ENCODE measurements at places on chromosomes 3 and 15.

DNA sequence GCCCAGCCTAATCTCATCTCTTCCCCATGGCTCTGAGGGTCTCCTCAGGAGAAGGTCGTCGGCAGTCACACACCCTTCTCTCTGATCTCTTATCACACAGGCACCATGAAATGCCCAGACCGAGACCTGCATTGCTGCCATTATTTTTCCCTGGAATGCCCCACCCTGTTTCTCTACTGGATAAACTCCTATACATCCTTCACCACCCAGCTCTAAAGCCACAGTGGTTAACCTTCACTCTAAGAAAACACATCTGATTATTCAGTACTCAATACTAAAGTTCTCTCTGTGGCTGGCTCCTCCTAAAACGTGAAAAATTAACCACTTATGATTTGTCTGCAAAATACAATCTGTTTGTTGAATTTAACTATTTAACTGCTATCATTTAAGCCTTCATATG lies 43.3 kb downstream of the RORA start:
- DNase-seq: no peak

DNA sequence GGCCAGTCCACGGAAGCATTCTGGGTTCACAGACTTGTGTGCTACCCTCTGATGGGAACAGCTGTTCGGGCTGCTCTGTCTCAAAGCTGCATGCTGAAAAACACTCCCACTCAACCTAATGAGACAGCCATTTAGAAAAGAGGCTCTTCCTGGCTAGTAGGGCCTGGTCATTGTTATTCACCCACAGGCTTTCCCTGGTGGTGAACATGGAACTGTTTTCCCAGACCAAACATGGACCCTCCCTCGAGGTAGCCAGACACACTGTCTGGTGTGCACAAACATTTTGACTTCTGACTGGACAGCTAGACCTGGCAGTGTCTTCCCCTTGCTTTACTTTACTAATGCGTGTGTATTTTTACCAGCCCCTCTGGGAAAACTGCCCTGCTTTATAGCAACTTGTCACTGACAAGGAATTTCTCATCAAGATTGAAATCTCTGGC lies 39.0 kb downstream of the MECOM start:
- no peak for DNase-seq

- peak; percentile 26 for DNase-seq
These were observed 33.4 kb upstream of the TBL1XR1 start for GRCh38 chr3:177230641-177231040.

- no peak for DNase-seq
These were observed 13.7 kb downstream of the TKT start for GRCh38 chr3:53242155-53242554.

DNA sequence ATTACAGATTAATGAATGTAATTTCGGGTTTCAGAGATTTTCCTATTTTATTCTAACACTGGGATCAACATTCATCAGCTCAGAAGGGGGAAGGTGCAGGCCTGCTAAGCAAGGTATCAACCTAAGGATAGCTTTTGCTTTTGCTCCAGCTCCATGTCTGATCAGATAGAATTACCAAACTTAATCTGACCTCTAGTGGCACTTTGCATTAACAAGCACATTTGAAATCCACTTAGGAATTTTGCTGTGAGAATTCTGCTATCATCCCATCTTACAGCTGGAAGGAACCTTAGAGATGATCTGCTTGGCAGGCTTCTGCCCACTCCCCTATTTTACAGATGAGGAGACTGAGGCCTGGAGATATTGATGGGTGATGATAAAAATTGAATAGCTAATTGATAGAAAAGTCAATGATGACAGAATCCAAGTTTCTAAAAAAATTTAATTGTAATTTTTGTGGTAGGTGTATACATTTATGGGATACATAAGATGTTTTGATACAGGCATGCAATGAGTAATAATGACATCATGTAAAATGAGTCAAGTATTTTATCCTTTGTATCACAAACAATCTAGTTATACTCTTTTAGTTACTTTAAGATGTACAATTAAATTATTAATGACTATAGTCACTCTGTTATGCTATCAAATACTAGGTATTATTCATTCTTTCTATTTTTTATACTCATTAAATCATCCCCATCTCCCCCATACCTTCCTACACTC lies 209.2 kb upstream of the ZPLD1 start:
- no peak for DNase-seq

DNA sequence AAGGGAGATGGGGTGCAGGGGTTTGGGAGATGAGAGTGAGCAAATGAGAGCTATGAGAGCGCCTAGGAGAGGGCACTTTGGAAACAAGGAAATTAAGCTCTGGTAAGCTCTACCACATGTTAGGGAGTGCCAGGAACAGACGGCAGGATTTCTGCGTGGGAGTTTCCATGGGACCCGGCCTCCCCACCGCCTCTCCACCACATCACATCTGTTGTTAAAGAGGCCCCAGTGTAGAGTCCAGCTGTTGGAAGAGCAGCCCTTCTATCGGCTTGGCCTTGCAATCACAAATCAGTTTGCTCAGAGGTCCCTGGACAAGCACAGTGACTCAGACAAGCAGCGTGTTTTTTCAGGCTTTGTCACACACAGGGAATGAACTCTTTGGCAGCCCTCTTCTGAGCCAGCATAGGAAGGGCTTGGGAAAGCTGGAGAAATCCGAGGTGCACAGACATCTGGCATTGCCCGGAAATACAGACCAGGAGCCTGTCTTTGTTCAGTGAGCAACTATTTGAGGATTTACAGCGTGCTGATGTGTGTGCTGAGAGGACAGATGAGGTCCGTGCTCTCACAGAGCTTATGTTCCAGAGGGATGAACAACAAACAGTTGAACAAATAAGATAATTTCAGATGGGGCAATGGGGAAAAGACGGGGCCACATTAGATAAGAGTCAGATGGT lies 370.6 kb upstream of the PROK2 start:
- no peak for DNase-seq

GRCh38 chr3:82088749-82089148 lies 327.3 kb upstream of the GBE1 start:
- DNase-seq: no peak

DNA sequence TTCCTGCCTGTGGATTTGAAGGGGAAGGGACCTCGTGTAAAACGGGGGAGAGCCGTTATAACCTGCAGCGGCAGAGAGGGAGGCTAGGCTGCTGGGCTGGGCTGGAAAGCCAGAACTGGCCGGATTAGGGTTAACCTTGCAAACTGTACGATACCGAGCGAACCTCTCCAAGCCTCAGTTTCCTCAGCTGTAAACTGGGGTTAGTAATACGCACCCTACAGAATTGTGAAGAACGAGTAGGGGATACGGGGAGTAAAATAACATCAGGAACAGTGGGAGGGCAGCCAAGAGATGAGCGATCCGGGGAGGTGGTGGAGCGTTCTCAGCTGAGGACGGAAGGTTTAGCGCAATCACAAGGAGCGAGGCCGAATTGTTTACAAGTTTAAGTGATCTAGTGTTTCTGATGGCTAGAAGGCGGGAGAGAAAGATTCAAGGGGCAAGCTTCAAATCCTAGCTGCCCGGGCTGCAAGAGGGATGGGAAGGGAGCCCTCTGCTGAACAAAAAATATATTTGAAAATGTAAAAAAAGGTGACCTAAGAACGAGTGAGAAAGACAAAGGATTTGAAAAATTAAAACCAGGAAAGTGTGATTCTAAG lies 768 bp upstream of the SEMA5B start:
- no peak for DNase-seq

- no peak for DNase-seq
These were observed at the start of gene GABRA5 for GRCh38 chr15:26866298-26867199. TSS of gene GABRA5 (plus strand) at chr15:26867062. CDS start at chr15:26869249, 2,187 bp downstream.

GRCh38 chr3:158272081-158272480 lies 162.2 kb downstream of the RSRC1 start:
- DNase-seq: no peak

DNA sequence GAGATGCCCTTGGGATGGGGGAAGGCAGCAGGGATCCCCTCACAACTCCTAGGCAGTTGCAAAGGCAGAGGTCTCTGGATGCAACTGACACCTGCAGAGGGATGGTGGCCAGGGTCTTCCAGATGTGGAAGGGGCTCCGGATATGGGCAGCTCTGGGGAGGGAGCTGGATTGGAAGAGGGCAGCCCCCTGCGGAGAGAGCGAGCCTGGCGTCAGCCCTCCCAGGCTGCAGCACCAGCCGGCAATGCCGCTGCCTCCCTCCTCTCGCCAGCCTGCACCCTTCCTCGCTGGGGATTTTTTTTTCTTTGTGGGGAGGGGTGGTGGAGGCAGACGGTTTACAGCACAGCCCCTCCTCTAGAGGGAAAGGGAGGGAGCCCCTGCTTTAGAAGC lies 1.6 kb downstream of the INSYN1 start:
- DNase-seq: no peak

DNA sequence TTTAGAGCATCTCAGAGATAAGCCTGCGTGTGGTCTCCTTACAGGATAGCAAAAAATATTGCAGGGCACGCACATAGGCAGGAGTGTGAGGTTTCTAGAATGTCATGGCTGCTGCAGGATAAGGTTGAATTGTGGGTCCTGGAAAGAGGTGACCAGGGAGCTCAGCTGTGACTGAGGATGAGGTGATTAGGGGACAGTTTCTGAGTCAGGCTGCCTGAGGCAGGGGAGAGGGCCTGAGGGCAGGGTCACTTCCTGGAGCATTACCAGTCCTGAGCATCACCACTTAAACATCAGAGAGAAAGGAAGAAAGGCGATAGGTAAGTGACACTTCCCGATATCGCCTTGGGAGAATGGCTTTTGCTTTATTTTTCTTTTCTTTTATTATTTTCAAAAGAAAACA lies 813.8 kb downstream of the TUSC7 start:
- DNase-seq: no peak

GRCh38 chr3:127870156-127870555 lies 44.9 kb upstream of the KBTBD12 start:
- no peak for DNase-seq

GRCh38 chr3:178181784-178182183 lies 354.5 kb upstream of the KCNMB2 start:
- no peak for DNase-seq

DNA sequence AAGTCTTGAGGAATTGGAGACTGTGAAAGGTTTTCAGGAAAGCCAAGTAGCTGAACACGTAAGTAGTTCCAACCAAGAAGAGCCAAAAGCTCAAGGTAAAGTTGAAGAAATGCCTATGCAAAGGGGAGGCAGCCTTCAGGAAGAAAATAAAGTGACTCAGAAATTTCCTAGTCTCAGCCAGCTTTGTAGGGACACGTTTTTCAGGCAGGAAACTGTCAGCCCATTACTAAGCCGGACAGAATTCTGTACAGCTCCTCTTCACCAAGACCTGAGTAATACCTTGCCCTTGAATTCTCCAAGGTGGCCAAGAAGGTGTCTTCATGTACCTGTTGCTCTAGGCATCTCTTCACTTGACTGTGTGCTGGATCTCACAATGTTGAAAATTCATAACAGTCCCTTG lies 48.6 kb downstream of the CDAN1 start:
- DNase-seq: no peak

- DNase-seq: peak; percentile 91
These were observed 426 bp downstream of the CBLB start for GRCh38 chr3:105868431-105868741.

DNA sequence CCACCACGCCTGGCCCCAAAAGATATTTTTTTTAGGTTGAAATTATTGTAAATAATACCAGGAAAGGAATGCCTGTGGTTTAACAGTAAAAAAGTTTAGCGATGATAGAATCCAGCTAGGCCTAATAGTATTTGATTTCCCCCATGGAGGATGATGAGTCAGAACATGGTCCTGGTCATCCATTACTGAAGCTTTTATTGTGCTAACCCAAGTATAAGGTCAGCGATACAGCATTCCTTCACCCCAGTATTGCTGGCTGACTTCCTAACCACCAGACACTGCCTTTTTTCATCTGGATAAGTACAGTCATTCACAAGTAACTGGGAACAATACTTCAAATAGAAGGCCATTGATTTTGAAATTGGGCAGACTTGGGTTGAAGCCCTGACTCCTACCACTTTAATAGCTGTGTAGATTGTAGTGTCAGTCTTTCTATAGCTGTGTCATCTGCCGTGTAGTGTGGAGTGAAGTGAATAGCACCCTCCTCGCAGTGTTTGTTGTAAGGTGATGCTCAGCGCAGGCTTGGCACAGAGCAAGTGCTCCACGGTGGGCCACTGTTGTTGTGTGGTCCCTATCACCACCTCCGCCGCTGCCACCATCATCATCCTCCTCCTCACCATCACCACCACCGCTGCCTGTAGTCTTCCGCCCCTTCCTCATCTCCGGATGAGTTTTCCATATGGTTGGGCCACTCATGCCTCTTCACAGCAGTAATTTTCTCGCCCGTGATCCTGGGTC lies 436.0 kb upstream of the TPM1 start:
- no peak for DNase-seq

DNA sequence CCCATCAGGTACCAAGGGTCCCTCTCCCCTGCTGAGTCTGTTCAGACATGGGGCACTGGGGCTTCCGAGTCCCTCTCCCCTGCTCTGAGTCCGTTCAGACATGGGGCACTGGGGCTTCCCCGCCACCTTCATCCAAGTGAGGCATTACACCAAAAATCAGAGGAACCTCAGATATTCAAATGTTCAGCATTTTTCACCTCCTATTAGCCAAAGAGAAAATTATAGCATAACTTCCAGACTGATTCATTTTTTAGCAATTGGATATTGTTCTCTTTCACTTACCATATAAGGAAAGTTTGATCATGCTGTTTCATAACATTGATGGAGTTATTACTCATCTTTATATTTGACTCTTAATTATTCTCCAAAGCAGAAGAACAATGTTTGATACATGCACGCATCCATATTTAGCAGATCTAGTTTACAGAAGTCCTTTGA lies 213.9 kb downstream of the MTHFS start:
- no peak for DNase-seq

DNA sequence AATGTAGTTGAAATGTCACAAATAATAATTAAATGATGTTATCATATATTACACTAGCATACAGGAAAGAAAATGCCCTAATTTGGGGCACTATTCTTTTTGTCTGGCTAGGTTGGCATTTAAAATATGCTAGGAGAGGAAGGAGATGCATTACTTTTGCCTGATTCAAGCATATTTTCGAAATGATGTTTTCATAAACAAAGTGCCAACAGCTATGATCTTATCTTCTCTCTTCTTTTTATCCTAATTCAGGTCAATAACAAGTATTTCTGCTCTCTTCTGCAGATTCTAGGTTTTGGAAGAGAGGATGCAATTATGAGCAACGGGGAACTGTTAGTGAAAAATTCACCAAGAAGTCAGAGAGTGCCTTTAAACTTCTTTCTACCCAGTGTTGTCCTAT lies 55.8 kb upstream of the NR2F2 start:
- no peak for DNase-seq

DNA sequence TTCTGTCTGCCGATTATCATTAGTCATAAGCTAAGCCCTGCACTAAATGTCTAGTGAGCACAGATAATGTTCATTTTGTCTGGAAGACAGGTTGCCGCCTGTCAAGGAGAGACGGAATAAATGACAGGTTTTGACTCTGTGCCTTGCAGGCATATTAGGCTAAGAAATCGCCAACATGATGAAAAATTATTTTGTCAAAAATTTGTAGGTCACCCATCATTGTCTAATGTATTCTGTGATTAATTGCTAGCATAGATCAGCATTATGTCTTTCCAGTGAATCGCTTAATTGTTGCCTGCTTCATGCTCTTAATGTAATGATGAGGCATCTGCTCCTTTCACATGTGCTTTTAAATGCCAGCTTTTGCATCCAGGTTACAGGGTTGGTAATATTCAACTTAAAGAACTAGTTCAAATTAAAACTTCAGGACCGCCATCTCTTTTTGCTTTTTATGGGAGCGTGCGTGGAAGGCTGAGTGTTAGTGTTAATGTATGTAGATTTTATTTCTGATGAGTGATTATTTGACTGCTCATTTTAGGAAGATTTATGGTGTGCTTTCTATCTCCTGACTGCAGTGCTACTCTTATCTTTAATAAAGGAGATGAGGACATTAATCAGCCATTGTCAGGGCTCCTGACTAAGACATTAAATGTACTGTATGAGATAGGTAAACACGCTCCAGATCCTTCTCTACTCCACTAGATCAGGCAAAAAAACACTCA lies 120.8 kb upstream of the MEIS2 start:
- DNase-seq: no peak
